ENCODE measurements at places on chromosomes 7 and 10. TPM values are rescaled to one million over a fixed set of nuclear protein-coding genes. Genes with fewer than 3 reads are reported as not detected.

DNA sequence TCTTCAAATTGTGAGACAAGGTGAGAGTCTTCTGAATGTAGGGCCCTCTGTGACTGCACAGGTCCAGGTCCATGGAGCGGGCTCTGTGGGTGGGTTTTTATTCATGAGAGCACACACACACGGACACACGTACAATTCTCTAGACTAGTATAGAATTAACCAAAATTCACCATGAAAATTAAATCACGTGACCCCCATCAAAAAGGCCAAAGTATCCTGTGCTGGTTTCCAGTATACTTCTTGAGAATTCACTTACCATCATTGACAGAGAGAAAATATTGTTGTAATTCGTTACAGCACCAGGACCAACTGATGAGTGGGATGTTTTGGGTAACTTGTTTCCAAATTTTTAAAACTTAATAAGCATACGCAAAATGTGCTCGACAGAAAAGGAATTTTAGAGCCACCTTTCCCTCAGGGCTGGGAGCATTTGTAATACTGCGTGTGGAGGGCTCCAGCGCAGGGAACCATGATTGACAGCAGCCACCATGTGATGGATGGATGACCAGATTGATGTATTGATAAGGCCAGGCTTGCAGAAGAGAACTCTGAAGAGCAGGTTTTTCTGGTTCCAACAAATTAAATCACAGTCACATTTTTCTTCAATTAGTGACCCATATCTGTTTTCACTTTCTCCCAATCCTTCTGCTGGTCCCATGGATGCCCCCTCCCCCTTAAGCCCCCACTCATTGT lies 14.9 kb upstream of the DNTT start:
- DNase-seq: no peak

GRCh38 chr10:43809211-43809930 lies 160.7 kb upstream of the ZNF32 start:
- DNase-seq: no peak

GRCh38 chr10:85318809-85319807 lies 990.7 kb downstream of the CCSER2 start:
- DNase-seq: no peak

DNA sequence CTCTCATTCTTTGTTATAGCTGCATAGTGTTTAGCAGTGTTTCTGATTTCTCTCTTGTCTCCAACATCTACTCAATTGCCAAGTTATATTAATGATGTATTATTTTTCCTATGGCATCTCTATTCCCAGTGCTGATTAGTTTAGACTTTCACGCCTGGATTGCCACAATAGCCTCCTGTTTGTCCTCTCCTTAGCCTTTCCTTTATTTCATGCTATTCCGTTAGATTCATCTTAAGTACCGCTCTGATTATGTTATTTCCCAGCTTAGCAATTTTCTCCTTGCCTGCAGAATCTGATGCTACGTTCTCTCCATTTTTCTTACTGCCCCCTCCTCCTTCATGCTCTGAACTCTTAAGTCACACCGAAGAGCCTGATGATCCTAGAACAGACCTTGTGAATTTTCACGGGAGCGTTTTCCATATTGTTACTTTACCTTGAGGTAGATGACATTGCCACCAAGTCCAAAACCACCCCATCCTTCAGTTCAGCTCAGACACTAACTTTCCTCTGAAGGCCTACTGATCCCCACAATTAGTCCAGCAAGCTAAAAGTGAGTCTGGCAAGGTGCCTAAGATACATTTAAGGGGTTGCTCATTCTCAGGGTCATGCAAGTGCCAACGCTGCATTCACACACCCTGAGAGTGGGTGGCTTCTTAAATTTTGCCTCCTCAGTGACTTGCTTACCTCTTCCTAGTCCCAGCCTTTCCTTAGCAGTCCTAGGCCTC lies 6.6 kb upstream of the NRF1 start:
- DNase-seq: no peak

GRCh38 chr7:115085421-115085820 lies 163.5 kb downstream of the MDFIC start:
- DNase-seq: no peak

DNA sequence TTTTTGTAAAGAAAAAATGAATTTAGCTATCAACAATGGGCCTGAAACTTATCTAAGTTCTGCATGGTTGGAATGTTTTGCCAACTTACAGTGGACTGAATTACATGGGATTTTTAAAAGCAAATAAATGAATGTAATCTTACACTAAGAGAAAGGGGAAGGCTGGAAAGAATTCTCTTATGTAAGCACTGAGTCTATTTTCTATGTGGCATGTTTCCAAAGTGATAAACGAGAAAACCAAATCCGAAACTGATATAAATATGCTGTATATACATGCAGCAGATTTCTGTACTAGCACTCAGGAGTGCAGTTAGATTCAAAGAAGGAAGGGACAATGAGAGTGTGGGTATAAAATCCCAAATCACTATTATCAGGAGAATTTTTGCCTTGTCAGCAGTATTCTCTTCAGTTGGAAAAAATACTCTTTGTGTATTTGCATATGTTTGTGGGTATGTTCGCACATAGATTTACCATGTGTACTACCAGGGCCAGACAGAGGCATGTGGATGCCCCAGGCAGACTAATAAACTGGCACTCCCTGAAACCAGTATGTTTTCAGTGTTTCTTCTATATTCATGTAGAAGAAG lies 334.3 kb upstream of the SEMA3D start:
- DNase-seq: no peak

GRCh38 chr10:11150231-11150731 lies 132.6 kb downstream of the CELF2 start:
- DNase-seq: no peak

- no peak for DNase-seq
Observed at GRCh38 chr7:155227788-155228458, 69.8 kb upstream of the INSIG1 start.

DNA sequence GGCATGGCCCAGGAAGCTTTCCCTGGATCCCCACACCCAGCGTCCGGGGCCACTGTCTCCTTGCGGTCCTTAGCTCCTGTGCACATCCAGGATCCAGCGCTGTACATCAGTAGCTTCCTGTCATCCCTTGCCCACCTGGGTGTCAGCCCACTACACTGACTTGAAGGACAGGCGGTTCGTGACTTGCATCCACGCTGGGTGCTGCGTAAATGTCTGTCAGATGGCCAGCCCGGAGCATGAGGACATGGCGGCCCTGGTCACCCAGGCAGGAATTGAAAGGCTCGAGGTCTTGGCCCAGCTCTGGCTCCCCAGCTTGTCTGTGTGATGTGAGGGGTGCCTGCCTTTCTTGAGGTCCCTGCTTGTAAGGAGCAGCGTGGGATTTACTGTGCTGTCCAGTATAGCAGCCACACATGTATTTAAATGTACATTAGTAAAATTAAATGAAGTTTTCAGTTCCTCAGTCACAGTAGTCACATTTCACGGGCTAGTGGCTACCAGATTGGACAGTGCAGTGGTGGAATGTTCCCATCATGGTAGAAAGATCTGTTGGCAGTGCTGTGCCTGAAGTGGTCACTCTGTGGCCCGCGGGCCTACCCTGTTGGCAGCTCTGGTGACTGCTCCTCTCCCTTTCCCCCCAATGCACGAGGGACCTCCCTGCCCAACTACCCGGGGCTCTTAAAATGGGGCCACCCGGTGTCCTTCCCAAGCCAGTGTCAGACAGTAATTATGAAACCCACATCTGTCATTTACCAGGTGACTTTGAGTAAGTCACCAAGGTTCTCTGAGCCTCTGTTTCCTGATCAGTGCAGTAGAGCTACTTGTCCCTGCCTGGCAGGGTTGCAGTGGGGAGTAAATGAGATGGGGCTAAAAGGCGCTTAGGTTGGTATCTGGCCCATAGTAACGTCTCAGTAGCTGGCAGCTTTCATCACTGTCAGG lies 97.8 kb upstream of the PPIF start:
- DNase-seq: no peak

GRCh38 chr7:29105752-29106668 lies 40.3 kb downstream of the CPVL start:
- no peak for DNase-seq

DNA sequence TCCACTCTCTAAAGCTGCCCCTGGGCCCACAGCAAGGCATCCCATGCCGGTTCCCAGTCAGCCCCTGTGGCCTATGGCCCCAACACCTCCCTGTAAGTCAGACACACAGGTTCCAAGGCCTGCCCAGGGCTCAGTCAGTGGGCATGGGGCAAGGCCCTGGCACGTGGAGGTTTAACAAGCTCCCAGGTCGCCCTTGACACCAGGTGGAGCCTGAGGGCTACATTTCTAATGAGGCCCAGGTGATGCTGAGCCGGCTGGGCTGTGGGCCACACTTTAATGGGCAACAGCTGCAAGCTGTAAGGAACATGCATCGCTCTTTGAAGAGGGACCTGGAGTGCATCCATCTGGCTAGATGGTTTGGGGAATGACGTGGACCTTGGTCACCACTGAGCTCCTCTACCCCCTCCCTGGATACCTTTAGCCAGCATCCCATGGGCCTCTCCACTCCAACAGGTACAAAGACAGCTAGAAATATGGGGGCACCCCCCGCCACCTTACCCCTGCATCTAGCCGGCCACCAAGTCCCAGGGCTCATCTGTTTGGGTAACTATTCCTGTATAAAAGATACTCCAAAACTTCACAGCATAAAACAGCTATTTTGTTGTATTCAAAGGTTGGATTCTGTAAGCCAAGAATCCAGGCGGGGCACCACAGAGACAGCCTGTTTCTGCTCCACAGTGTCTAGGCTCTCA lies 122.5 kb downstream of the OAT start:
- no peak for DNase-seq

DNA sequence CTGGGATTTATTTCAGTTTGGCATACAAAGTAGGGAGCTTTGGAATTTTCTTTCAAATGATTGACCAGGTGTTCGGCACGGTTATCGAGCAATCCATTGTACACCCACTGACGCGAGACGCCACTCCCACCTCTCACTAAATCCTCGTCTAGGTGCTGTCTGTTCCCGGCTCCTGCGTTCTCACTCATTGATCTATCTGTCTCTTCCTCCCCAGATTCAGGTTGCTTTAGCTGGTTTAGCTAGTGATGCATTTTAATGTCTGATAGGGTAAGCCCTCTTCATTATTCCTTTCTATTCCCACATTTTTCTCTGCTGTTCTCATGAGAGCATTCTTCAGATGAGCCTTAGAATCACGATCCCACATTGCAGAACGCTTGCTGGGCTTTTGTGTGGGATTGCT lies 91.7 kb downstream of the ELFN1 start:
- DNase-seq: no peak

DNA sequence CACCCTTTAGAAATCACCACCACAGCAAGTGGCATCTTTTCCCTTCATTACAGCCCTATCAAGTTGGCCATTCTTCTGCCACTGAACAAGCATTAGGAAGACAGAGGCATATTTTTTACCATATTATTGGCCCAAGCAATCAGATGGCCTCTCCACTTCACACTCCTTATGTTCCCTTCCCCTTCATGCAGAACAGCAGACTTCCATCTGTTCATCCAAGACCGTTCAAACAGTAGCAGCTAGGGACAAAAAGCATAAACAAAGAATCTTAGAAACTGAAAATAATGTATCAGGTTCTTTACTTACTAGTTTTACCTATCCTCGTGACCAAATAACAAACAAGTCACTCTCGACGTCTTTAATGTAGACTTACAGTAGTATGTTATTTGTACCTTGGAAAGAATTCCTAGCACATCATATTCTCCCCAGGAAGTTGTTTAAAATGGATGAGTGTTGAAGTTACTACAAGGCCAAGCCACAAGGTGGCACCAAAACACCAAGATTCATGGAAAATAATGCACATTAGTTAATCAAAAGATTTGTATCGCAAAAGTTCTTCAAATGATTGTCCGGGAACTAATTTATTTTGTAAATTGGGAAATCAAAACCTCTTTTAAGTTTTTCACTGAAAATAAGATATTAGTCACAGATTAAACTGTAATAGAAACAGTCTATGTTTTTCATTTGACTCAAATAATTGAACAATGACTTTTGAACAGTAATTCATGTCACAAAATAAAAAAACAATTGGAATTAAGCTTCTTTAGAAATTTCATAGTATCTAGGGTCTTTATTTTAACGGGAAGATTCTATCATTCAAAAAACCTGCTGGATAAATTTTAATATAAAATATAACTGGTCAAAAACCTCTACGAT lies 112.1 kb downstream of the VPS41 start:
- DNase-seq: no peak

- no peak for DNase-seq
Observed at GRCh38 chr10:35422228-35422627, 85.9 kb downstream of the CCNY start.

GRCh38 chr7:154610903-154611302 lies 392.0 kb downstream of the PAXIP1 start:
- no peak for DNase-seq

DNA sequence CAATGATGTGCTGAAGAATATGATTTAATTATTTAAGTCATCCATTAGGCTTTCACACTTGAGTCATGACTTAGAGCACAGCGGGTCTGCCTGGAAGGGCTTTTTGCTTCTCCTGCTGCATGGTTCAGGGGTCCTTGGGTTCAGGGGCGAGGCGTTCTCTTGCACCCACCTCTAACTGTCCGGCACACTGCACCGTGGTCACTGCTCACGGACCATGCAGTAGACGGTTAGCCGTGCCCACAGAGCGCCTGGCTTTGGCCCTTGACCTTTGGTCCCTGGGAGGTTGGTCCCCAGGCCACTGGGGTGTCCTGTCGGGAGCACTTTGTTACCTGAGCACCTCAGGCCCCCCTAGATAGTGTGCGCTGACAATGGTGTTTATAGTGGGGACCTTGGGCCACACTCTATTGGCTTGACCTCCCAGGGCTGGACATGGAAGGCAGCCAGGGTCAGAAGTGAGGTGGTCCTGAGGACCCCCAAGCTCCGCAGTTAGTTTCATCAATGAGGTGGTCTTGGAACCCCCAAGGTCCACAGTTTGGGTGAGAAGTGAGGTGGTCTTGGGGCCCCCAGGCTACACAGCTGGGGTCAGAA lies 110.6 kb downstream of the ACTR3B start:
- DNase-seq: no peak

GRCh38 chr10:12995425-12995861 lies 6.1 kb downstream of the CCDC3 start:
- no peak for DNase-seq

DNA sequence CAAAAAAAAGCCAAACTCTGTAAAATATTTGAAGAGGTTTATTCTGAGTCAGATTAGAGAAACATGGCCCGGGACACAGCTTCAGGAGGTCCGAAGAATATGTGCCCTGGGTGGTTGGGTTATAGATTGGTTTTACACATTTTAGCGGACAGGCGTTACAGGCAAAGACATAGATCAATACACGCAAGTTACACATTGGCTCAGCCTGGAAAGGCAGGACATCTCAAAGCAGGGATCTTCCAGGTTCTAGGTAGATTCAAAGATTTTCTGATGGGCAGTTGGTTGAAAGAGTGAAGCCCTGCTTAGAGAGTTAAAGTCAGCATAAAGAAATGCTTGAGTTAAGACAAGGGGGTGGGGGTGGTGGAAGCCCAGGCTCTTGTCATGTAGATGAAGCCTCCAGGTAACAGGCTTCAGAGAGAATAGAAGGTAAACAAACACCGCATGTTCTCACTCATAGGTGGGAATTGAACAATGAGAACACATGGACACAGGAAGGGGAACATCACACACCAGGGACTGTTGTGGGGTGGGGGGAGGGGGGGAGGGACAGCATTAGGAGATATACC lies 464.3 kb upstream of the ADARB2 start:
- no peak for DNase-seq

CRPPA gene
- total RNA-seq: 7.5 TPM

TMEM225B gene
- total RNA-seq: not detected

ATRNL1 gene
- 1.6 TPM for total RNA-seq
